ENCODE measurements at places on chromosomes 13 and 19. TPM values are rescaled to one million over a fixed set of nuclear protein-coding genes. Genes with fewer than 3 reads are reported as not detected.

The ZNF329 gene
- 28.4 TPM for total RNA-seq

The PRRG2 gene
- 0.31 TPM for total RNA-seq

The ZNF345 gene
- 17.8 TPM for total RNA-seq

The CLDND2 gene
- total RNA-seq: not detected

The ZNF528 gene
- 57.9 TPM for total RNA-seq

The ATP4A gene
- total RNA-seq: not detected

The OVOL3 gene
- total RNA-seq: not detected

The GARIN5A gene
- total RNA-seq: 0.62 TPM

The CD37 gene
- 1.1 TPM for total RNA-seq

The DACT3 gene
- 14.5 TPM for total RNA-seq

The NAPSA gene
- total RNA-seq: 0.16 TPM

The TRAPPC6A gene
- total RNA-seq: 2.2 TPM

The SRRM5 gene
- total RNA-seq: not detected

The RPL13A gene
- 2,203 TPM for total RNA-seq

The PEAK3 gene
- total RNA-seq: not detected

The DHDH gene
- not detected for total RNA-seq

The ATXN8OS gene
- total RNA-seq: 2.2 TPM

The U2AF1L4 gene
- total RNA-seq: 8.7 TPM

The DLL3 gene
- total RNA-seq: 15.8 TPM

The CXCL17 gene
- total RNA-seq: 0.31 TPM

The FFAR2 gene
- 0.16 TPM for total RNA-seq

The SOX1 gene
- total RNA-seq: 8.3 TPM

The CKM gene
- total RNA-seq: 1.2 TPM

The CEACAM7 gene
- not detected for total RNA-seq

The MISP gene
- total RNA-seq: not detected

The PRODH2 gene
- not detected for total RNA-seq

The KCNN4 gene
- total RNA-seq: 0.16 TPM

The PGLYRP2 gene
- not detected for total RNA-seq

The SPRED3 gene
- total RNA-seq: 1.4 TPM

The TPTE2 gene
- 0.16 TPM for total RNA-seq

Data from occipital lobe (tissue), 3 donors.